Gastrocnemius medialis (tissue), 4 donors: ENCODE measurements at places on chromosomes 1 and 21. TPM values are rescaled to one million over a fixed set of nuclear protein-coding genes. Genes with fewer than 3 reads are reported as not detected.

- H3K4me3 ChIP-seq, result peak overlapping the region; percentile 42
- H3K27me3 ChIP-seq, result no peaks in the 10 kb centered on the region
- H3K4me1 ChIP-seq, result peaks cover 55% of the 10 kb centered on the region
- no peaks in the 10 kb centered on the region for H3K36me3 ChIP-seq
- peak overlapping the region; percentile 95 for H3K27ac ChIP-seq
Observed at GRCh38 chr1:10745886-10746455, 50.5 kb downstream of the CASZ1 start.

- no peak overlapping the region for H3K4me3 ChIP-seq
- no peaks in the 10 kb centered on the region for H3K36me3 ChIP-seq
Observed at GRCh38 chr1:62176597-62177312, 17.9 kb upstream of the L1TD1 start.

- H3K36me3 ChIP-seq, result no peaks in the 10 kb centered on the region
- H3K4me3 ChIP-seq, result no peak overlapping the region
- H3K27ac ChIP-seq, result no peak overlapping the region
- H3K4me1 ChIP-seq, result no peaks in the 10 kb centered on the region
- no peaks in the 10 kb centered on the region for H3K27me3 ChIP-seq
Observed at GRCh38 chr1:218139761-218140160, 145.3 kb upstream of the RRP15 start.

- H3K36me3 ChIP-seq, result no peaks in the 10 kb centered on the region
- H3K4me1 ChIP-seq, result peaks cover 58% of the 10 kb centered on the region
- H3K4me3 ChIP-seq, result no peak overlapping the region
Observed at GRCh38 chr1:93615582-93616150, 66.0 kb downstream of the BCAR3 start.

DNA sequence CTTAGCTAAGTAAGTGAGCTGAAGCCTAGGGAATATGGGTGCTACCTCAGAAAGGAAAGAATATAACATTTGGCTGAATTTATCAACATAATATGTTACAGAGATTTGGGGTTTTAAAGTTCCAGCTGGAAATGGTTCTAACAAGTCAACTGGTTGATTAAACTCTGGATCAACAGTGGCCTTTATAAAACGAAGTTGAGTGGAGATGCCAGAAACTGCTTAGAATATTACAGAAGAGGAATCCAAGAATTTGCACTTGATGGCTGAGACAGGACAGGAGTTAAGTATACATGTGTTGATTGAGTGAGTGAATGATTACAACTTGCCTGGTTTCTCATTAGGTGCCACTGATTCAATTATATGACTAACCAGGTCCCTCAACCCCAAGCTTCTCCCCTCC lies 7.4 kb upstream of the ZBTB17 start:
- no peaks in the 10 kb centered on the region for H3K4me1 ChIP-seq
- no peaks in the 10 kb centered on the region for H3K27me3 ChIP-seq
- no peaks in the 10 kb centered on the region for H3K36me3 ChIP-seq
- DNase-seq, result no peak
- H3K4me3 ChIP-seq, result no peak overlapping the region

- H3K27me3 ChIP-seq, result no peaks in the 10 kb centered on the region
- H3K4me3 ChIP-seq, result no peak overlapping the region
- DNase-seq, result no peak
- H3K4me1 ChIP-seq, result peaks cover 14% of the 10 kb centered on the region
Observed at GRCh38 chr21:34834852-34835501, 166.2 kb downstream of the CLIC6 start.

DNA sequence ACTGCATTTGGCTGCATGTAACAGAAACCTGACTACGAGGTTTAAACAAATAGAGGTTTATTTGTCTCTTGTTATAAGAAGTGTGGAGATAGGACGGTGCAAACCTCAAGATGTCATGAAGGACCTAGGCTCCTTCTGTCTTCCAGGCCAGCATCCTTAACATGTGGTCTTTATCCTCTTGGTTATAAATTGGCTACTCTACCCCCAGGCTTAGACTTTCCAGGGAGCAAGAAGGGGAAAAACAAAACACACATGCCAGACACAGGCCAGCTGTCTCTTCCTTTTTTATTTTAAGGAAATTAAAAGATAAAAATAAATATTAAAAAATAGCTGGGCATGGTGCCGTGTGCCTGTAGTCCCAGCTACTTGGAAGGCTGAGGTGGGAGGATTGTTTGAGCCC lies 51.3 kb upstream of the PRELP start:
- no peaks in the 10 kb centered on the region for H3K36me3 ChIP-seq
- H3K4me3 ChIP-seq, result no peak overlapping the region
- DNase-seq, result no peak

GRCh38 chr1:155277070-155277901 lies at the start of gene HCN3:
TSS of gene HCN3 (plus strand) at chr1:155277463. CDS start at chr1:155277591, 128 bp downstream.
- H3K36me3 ChIP-seq, result no peaks in the 10 kb centered on the region
- H3K4me1 ChIP-seq, result peaks cover 12% of the 10 kb centered on the region
- peak; percentile 96 for DNase-seq
- H3K27ac ChIP-seq, result peak within 1 kb of the TSS; percentile 71
- peak within 1 kb of the TSS; percentile 97 for H3K4me3 ChIP-seq
- H3K27me3 ChIP-seq, result no peaks in the 10 kb centered on the region

- no peaks in the 10 kb centered on the region for H3K36me3 ChIP-seq
- DNase-seq, result no peak
- H3K4me3 ChIP-seq, result no peak overlapping the region
Observed at GRCh38 chr1:37097731-37098130, 63.4 kb upstream of the GRIK3 start.

DNA sequence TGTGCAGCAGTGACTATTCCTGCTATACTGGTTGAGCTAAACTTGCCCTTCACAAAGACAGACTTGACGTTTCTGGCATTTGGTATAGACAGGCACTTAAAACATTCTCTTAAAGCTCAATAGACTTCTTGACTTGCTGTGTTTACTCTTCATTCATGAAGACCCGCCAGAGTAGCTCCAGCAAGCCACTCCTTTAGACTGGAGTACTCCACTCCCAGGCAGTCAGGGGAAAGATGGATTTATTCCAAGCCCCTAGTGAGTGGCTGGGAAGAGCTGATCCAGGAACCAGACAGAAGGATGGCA lies 70.7 kb downstream of the EVA1C start:
- DNase-seq, result no peak
- no peak overlapping the region for H3K4me3 ChIP-seq

- peak within 1 kb of the TSS; percentile 98 for H3K27ac ChIP-seq
- H3K27me3 ChIP-seq, result no peaks in the 10 kb centered on the region
- peaks cover 44% of the 10 kb centered on the region for H3K4me1 ChIP-seq
- peak; percentile 84 for DNase-seq
- H3K4me3 ChIP-seq, result peak within 1 kb of the TSS; percentile 98
Observed at GRCh38 chr1:103525607-103526507, at the start of gene RNPC3. TSS of gene RNPC3 (plus strand) at chr1:103525699. CDS start at chr1:103526071, 372 bp downstream.

GRCh38 chr1:243471754-243472745 lies 216.2 kb downstream of the SDCCAG8 start:
- DNase-seq, result no peak
- no peak overlapping the region for H3K4me3 ChIP-seq
- no peaks in the 10 kb centered on the region for H3K36me3 ChIP-seq
- H3K27me3 ChIP-seq, result no peaks in the 10 kb centered on the region
- peaks cover 16% of the 10 kb centered on the region for H3K4me1 ChIP-seq

- no peak overlapping the region for H3K27ac ChIP-seq
- H3K4me1 ChIP-seq, result no peaks in the 10 kb centered on the region
- no peaks in the 10 kb centered on the region for H3K36me3 ChIP-seq
- H3K4me3 ChIP-seq, result no peak overlapping the region
- no peaks in the 10 kb centered on the region for H3K27me3 ChIP-seq
Observed at GRCh38 chr1:47796626-47797025, 200.6 kb downstream of the TRABD2B start.

DNA sequence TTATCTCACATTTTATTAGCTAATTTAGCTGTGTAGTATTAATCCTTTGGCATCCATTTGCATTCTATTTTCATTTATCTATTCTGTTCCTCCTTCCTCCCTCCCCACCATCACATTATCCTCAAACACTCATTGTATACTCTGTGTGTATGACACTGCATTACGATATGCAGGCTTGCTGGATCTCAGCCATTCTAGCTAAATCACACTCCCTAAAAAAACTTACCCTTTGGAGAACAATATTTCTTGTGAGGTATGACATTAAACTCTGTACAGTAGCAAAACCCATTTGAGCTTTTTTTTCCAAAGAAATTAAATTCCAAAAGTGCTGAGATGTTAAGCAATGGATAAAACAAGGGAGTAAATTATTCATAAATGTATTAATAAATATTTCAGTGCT lies 11.4 kb upstream of the RAB3GAP2 start:
- H3K4me3 ChIP-seq, result no peak overlapping the region
- H3K4me1 ChIP-seq, result no peaks in the 10 kb centered on the region
- H3K36me3 ChIP-seq, result no peaks in the 10 kb centered on the region
- no peak for DNase-seq
- H3K27ac ChIP-seq, result no peak overlapping the region

DNA sequence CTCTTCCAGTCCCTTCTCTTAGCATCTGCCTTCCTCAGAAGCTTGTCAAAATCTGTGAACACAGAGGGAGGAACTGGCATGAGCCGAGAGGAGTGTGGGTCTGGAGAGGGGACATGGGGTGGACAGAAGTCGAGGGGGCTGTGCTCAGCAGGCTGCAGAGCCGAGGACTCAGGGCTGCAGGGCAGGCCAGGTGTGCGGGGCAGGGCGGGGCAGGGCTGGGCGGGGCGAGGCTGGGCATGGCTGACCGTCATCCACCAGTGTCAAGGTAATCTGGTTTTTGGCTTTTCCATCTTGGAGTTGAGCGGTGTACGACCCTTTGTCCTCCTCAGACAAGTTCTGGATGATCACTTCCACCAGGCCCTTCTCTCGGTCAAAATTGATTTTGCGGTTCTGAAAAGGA lies 44.0 kb downstream of the MYOM3 start:
- DNase-seq, result no peak
- no peak overlapping the region for H3K4me3 ChIP-seq
- no peaks in the 10 kb centered on the region for H3K27me3 ChIP-seq
- H3K27ac ChIP-seq, result peak overlapping the region; percentile 89
- H3K36me3 ChIP-seq, result peaks cover 39% of the 10 kb centered on the region
- peaks cover 28% of the 10 kb centered on the region for H3K4me1 ChIP-seq

- no peak overlapping the region for H3K4me3 ChIP-seq
- H3K27me3 ChIP-seq, result peaks cover 1% of the 10 kb centered on the region
- no peak for DNase-seq
- no peaks in the 10 kb centered on the region for H3K4me1 ChIP-seq
- H3K27ac ChIP-seq, result no peak overlapping the region
Observed at GRCh38 chr21:34679051-34679450, 10.3 kb downstream of the CLIC6 start.

GRCh38 chr1:172883844-172884243 lies 166.9 kb downstream of the TNFSF18 start:
- peaks cover 15% of the 10 kb centered on the region for H3K4me1 ChIP-seq
- no peak overlapping the region for H3K4me3 ChIP-seq
- H3K27me3 ChIP-seq, result no peaks in the 10 kb centered on the region
- no peaks in the 10 kb centered on the region for H3K36me3 ChIP-seq

- peaks cover 5% of the 10 kb centered on the region for H3K36me3 ChIP-seq
- no peaks in the 10 kb centered on the region for H3K27me3 ChIP-seq
- no peak for DNase-seq
- H3K4me1 ChIP-seq, result peaks cover 19% of the 10 kb centered on the region
Observed at GRCh38 chr1:26887125-26887524, 3.0 kb downstream of the GPN2 start.

DNA sequence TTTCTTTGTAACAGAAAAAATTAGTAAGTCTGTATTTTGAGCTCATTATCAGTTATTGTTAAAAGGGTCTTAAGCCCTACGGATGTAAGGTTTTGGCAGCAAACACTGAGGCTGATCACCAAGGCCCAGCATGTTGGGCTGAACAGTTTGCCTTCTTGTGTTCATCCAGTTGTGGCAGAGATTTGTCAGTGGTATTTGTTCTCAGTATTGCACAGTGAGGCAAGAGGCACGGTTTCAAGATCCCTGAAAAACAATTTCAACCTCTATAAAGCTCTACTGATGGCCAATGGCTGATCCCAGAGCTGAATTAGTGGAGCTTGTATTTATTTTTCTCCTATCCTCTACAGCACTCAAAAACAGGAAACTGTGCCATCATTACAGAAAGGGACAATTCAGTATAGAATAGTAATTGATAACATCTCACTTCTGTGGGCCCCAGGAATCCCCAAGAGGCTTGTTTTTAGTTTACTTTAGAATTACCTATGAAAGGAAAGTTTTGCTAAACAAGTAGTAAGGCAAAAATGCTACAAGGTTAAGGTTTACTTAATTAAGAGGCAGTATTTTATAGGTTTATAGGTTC lies 191.8 kb upstream of the RAB4A start:
- no peak overlapping the region for H3K4me3 ChIP-seq
- H3K4me1 ChIP-seq, result no peaks in the 10 kb centered on the region
- H3K27ac ChIP-seq, result no peak overlapping the region
- no peak for DNase-seq
- H3K27me3 ChIP-seq, result no peaks in the 10 kb centered on the region
- H3K36me3 ChIP-seq, result no peaks in the 10 kb centered on the region

DNA sequence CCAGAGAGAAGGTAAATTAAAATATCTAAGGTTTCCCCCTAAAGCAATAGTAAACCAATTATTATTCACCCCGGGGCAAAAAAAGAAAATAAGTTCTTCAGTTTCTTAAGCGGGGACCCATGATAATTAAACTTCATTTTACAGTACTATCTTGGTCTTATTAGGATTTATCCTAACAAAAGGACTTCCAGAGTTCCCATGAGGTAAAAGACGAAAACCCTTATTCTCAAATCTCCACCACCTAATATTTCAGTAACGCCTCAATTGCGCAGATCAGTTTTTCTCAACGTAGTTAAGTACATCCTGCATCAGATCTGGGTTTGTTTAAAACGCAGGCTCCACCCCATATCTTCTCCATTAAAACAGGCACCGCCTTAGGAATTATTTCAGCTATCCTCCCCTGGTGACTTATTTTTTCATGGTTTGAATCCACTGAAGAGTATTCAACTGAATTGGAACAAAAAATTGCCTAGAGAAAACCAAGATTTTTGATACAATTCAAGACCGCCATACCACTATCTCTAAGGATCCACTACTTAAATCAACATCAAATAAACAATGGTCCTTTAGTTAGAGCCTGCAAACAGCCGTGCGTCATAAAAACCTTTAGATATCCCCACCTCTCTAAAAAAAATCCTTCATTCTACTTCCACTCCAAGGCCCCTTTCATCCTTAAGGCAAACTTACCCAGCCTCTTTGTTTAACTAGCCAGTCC lies 1.7 kb downstream of the MCL1 start:
- H3K27me3 ChIP-seq, result no peaks in the 10 kb centered on the region
- H3K27ac ChIP-seq, result peak overlapping the region; percentile 100
- peaks cover 62% of the 10 kb centered on the region for H3K36me3 ChIP-seq
- peaks cover 39% of the 10 kb centered on the region for H3K4me1 ChIP-seq
- DNase-seq, result no peak
- peak overlapping the region; percentile 98 for H3K4me3 ChIP-seq

MCOLN3 gene
- total RNA-seq, result 0.39 TPM

PLA2G2F gene
- total RNA-seq, result not detected

ALX3 gene
- total RNA-seq, result not detected

MMEL1 gene
- total RNA-seq, result not detected

SGIP1 gene
- 3.3 TPM for total RNA-seq
